ENCODE measurements at places on chromosomes 16 and 17. TPM values are rescaled to one million over a fixed set of nuclear protein-coding genes. Genes with fewer than 3 reads are reported as not detected.

Gene SMIM36
- total RNA-seq, result under 0.01 TPM

Gene DLX4
- not detected for total RNA-seq

Gene XYLT1
- 0.21 TPM for total RNA-seq

Gene CIBAR2
- not detected for total RNA-seq

Gene SLFN14
- total RNA-seq, result not detected

Gene KRTAP4-8
- total RNA-seq, result not detected

Gene UNC13D
- total RNA-seq, result 6.2 TPM

Gene RASL10B
- total RNA-seq, result 0.72 TPM

Gene NUDT21
- 61.0 TPM for total RNA-seq

Gene UTS2R
- total RNA-seq, result not detected

Data from tracheal epithelial cell (primary cell).